ENCODE measurements at places on chromosomes 4 and X. TPM values are rescaled to one million over a fixed set of nuclear protein-coding genes. Genes with fewer than 3 reads are reported as not detected.

DNA sequence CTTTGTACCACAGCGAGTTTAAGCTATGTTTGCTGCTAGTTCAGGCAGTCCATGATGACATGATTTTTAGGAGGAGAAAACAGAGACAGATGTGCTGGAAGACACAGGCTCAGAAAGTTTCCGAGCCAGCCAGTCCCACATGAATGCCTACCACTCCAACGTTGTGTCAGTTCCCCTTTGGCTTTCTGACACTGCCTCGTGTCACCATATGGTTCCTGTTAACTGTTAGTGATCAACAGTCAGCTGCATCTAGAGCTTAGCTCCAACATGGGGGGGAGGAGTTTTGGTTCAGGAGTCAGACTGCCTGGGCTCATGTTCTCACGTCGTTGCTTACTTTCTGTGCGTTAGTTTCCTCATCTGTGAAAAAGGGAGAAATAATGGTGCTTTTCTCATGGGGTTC lies 343.7 kb downstream of the MID1IP1 start:
- DNase-seq = no peak

DNA sequence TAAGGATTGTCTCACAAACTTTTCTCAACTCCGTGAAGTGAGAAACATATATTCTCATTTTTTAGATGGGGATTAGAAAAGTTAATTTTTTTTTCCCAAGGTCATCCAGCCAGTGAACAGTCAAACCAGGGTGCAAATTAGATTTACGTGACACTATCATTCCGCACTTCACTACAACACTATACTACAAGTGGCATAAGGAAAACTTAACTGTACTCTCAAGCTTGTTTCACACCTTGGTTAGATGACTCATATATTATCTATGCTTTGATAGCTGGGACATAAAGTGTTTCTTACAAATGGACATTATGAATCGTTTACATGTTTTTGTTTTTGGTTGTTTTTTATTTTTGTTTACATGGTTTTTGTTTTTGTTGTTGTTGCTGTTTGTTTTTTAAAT lies 525.7 kb downstream of the PPARGC1A start:
- no peak for DNase-seq

- no peak for DNase-seq
Observed at GRCh38 chrX:129823115-129823514, 20.6 kb downstream of the ZDHHC9 start.

DNA sequence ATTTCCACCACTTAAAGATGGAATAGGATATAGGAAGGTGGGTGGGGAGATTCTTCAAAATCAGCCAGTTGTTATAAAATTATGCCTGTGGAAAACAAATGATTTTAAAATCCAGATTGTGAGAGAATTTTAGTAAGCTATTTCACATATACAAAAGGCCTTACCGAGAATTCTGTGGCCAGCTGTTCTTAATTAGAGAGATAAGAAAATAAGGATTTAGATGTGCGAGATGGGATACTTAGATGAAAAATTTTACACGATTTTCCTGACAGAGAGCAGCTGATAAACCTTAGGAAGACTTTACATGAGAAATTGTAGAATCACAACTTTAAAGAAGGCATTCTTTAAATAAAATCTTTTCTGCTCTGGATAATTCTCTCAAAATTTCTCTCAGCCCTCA lies 94.5 kb upstream of the IQCM start:
- no peak for DNase-seq

GRCh38 chr4:75841641-75842520 lies 60.4 kb downstream of the PPEF2 start:
- no peak for DNase-seq

DNA sequence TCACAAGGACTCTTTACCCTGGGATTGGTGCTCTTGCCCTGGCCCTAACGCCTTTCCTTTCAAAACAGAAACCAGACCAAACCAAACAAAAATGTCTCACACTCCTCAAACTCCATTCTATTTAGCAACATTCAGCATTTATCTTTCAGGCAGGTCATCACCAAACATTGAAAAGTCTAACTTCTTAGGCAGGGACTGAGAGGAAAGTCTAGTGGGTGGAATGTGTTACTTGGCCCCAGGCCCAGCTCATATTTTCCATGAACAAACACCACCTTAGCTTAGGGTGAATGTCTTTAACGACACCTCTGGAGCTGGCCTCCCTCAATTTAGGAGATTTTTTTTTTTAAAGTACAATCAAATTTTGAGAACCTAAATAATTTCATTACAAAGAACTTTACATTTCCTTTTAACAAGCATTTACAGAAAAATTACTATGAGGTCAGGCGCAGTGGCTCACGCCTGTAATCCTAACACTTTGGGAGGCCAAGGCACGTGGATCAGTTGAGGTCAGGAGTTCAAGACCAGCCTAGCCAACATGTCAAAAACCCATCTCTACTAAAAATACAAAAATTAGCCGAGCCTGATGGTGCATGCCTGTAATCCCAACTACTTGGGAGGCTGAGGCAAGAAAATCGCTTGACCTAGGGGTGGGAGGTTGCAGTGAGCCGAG lies 10.2 kb upstream of the N4BP2 start:
- DNase-seq = no peak

DNA sequence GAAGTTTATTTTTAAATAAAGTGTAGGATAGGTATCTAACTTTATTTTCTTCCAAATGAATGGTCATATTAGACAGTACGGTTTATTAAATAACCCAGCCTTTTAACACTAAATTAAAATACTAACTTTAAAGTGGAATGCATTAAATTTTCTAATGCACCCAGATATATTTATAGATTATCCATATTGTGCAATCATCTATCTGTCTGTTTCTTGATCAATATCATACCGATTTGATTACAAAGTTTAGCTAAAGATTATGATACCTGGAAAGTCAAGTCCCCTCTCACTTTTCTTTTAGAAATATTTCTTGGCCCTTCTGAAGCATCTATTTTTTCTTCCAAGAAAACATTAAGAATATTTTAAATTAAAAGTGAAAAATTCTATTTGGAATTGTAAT lies 124.3 kb upstream of the PDE5A start:
- no peak for DNase-seq

Gene SASH3
- 1.3 TPM for total RNA-seq

DNA sequence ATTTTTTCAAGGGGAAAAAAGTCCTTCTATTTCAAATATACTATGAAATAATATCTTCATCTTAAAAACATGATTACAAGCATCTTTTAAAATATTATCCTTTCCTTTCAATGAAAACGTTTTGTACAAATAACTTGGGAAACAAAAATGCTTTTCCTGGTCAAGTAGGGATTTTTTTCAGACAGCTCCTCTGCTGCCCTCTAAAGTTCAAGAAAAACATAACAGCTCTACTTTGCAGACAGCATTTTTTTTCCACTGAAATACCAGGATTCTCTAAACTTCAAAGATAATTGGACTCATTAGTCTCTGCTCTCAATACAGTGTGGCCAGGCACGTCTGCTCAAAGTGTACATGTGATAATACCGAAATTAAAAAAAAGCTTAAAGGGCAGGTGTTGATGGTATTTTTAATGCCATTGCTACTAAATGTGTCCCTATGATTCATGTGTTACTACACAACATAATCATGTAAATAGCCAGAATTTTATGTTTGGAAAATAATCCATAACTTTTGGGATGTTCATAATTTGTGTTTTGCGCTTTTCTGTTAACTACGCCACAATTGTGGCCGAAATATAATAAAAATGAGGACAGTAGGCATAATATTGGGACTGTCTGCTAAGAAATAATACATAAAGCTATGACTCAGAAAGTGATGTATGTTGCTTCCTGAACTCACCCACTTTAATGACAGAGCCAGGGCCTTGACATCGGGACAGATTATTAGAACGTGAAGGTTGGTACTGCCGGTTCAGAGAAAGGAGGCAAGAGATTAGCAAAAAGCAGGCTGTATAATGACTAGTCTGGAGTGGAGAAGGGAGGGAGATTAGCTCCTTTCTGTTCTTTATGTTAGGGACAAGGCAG lies 478.9 kb downstream of the KCNIP4 start:
- DNase-seq = no peak

Gene CXXC4
- 0.24 TPM for total RNA-seq

GRCh38 chr4:163172647-163173046 lies 6.0 kb upstream of the NAF1 start:
- no peak for DNase-seq

- no peak for DNase-seq
Observed at GRCh38 chr4:83731609-83732008, 195.7 kb downstream of the GPAT3 start.

DNA sequence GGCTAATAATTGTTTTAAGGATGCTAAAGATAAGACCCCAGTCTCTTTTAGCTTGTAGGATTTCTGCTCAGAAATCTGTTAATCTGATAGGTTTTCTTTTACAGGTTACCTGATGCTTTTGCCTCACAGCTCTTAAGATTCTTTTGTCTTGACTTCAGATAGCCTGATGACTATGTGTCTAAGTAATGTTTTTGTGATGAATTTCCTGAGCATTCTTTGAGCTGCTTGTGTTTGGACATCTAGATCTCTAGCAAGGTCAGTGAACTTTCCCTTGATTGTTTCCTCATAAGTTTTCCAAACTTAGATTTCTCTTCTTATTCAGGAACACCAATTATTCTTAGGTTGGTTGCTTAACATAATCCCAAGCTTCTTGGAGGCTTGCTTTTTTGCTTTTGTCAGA lies 104.1 kb downstream of the ZNF518B start:
- no peak for DNase-seq

Gene MAGEE2
- not detected for total RNA-seq

Gene FDCSP
- total RNA-seq = not detected

Gene RBMXL3
- total RNA-seq = not detected

Gene CXCL5
- not detected for total RNA-seq

Gene GLUD2
- total RNA-seq = 0.62 TPM

DNA sequence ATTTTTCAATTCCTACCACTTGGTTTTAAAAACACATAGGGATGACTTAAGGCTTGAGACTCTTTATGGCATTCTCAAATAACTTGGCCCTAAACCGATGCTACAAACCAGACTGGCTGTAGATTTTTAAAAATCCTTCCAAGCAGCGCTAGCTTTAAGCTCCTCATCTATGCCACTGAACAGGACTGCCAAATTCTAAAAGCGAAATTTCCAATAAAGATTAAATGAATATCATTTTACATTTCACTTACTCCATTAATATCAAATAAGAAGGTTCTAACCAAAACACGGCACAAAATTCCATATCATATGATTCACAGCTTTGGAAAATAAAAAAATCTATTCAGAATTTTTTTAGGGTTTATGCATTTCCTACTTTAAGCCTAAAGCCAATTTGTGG lies 134.2 kb downstream of the FANCB start:
- no peak for DNase-seq

GRCh38 chr4:87014284-87014782 lies 79.5 kb downstream of the AFF1 start:
- no peak for DNase-seq

GRCh38 chr4:87884976-87885549 lies 52.3 kb downstream of the MEPE start:
- no peak for DNase-seq

Gene CBR4
- 18.4 TPM for total RNA-seq

Gene PAGE2B
- total RNA-seq = not detected

DNA sequence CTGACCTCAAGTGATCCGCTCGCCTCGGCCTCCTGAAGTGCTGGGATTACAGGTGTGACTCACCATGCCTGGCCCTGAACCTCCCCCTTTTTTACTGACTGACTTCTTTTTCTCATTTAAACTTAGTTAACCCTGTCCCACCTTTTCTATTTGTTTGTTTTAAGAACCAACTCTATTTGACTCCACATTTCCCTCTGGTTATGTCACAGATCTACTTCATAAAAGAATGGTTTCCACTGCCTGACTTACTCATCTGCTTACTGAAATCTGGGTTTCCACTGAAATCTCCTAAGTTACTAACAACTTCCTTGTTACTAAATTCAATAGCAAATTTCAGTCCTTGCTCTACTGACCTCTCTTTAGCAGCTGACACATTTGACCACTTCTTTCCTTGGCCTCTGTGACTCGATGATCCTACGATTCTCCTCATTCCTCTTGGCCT lies 28.0 kb upstream of the NSUN7 start:
- DNase-seq = no peak

DNA sequence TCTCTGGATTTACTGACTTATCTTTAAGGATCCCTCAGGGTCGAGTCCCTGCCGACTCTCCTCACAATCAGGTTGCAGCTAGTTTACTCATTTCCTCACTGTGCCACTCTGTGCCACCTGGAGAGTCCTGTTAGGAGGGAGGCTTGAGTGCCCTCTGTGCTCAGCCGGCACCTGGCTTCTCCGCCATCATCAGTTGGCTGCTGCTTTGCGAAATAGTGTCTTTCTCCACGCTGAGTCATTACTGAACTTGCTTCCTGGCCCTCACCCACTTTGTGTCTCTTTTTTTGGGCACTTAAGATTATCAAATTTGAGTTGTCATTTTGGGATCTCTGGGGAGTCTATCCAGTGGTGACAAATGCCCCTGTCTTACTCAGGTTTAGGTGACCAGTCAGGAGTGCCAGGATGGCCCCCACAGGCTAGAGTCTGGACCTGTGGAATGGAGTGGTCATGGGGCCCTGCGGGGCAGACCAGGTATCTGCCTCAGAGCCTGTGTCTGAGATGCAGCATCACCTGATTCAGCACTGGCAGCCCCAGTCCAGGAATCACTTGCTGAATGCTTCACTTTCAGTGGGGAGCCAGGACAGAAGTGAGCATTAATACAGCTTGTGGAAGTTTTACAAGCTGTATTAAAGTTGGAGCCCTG lies 37.7 kb downstream of the JADE1 start:
- no peak for DNase-seq

DNA sequence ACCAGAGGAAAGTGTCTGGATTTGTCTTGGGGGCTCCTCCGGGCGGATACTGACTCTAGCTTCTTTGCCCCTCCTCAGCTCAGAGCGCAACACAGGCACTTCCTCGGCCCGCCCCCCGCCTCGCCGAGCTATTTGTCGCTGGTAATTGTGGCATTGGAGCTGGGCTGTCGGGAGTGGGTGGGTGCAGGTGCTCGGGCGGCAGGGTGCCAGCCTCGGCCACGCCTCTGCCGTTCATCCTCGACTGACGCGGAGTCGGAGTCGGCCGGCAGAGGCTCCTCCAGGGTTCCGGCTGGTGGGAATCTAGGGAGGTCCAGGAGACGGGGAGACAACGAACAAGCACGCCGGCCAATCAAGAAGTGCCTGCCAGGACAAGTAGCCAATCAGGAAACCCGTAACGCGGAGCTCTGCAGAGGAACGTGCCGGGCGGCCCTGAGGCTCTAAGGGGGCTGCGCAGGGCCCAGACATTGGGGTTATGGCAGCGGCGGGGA lies 3.9 kb upstream of the SYN1 start:
- DNase-seq = no peak

Gene EVC
- total RNA-seq = 1.5 TPM

DNA sequence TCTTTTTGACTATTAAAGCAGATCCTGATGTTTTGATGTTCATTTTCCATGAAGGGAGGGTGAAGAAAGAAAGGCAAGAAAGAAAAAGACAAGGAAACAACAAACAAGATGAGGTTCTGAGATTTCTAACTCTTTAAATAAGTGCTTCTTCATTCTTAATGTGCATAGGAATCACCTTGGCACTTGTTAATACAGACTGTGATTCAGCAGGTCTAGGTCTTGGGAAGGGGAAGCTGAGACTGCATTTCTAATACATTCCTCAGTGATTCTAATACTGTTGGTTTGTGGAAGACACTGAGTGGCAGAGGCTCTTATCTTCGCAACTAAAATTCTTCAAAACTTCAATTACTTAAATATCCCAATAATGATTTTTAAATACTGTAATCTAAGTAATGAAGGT lies 95.2 kb upstream of the NAP1L5 start:
- no peak for DNase-seq

GRCh38 chr4:152973629-152974467 lies 37.7 kb downstream of the FHDC1 start:
- DNase-seq = no peak
